ENCODE measurements at places on chromosomes 11 and 22. TPM values are rescaled to one million over a fixed set of nuclear protein-coding genes. Genes with fewer than 3 reads are reported as not detected.

FRMD8 gene
- total RNA-seq: 43.8 TPM

BACE1 gene
- 27.5 TPM for total RNA-seq

NRIP3 gene
- total RNA-seq: 31.8 TPM

TMPRSS5 gene
- total RNA-seq: not detected

THRSP gene
- total RNA-seq: not detected

C22orf31 gene
- not detected for total RNA-seq

MMP11 gene
- 55.0 TPM for total RNA-seq

PLA2G3 gene
- 0.12 TPM for total RNA-seq

MRPL49 gene
- 50.6 TPM for total RNA-seq

RCOR2 gene
- total RNA-seq: 2.1 TPM

LRRC4C gene
- not detected for total RNA-seq

C11orf86 gene
- not detected for total RNA-seq

TRPM5 gene
- total RNA-seq: not detected

C11orf16 gene
- not detected for total RNA-seq

C11orf42 gene
- total RNA-seq: not detected
